Activated CD4-positive, CD25-positive, alpha-beta regulatory T cell treated with anti-CD3 and anti-CD28 coated beads, Interleukin-2, amount 50 U/mL, for 16 hours (primary cell): ENCODE measurements at places on chromosomes 4 and X.

DNA sequence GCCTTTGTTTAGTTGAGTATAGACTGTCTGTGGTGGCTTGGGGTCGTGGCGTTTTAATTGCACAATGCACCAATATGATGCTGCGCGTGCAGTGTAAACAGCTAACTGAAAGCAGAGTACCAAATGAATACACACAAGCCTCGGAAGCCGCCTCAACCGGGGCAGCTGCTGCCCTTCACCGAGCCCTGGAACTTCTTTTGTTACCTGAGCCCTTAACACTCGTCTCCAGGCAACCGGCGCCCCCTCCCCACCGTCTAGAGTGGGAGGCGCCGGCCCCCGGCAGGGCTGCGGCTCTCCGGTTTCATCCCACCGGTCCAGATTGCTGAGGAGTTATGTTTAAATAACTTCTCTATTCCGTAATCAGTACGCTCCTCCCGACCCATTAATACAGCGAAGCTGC is 173.2 kb upstream of the TBL1X start:
- DNase-seq = no peak

DNA sequence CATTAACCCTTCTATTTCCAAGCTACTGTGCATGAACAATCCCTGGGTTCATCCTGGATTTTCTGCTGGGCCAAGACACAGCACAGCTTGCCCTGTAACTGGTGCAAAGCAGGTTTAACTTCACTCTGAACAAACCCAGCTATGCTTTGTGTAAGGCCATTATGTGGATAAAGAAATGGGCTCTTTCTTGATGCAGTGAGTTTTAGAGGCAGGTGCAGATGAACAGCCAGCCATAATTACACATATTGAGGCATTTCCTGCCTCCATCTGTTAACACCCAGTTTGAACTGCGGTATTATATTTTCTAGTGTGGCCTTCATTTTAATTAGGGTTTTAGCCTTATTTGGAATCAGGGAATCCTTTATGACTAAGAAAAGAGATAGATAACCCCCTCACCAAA is 68.7 kb upstream of the ARX start:
- DNase-seq = no peak

- no peak for DNase-seq
Measured at GRCh38 chr4:99248714-99249113, 29.7 kb upstream of the ADH6 start.

GRCh38 chr4:121449416-121449815 is 68.6 kb upstream of the QRFPR start:
- no peak for DNase-seq

DNA sequence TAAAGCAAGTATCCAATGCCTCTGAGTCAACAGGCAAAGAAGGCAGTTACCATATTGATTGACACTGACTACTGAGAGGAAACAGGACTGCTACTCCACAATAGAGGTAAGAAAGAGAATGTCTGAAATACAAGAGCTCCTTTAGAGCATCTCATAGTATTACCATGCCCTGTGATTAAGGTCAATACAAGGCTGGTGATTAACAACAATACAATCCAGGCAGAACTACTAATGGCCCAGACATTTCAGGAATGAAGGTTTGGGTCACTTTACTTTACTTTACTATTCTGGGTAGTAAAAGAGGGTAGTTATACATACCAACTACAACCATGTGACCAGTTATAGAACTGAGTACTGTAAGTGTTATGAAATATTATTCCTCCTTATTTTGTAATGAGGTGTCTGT is 44.5 kb downstream of the BRWD3 start:
- no peak for DNase-seq

DNA sequence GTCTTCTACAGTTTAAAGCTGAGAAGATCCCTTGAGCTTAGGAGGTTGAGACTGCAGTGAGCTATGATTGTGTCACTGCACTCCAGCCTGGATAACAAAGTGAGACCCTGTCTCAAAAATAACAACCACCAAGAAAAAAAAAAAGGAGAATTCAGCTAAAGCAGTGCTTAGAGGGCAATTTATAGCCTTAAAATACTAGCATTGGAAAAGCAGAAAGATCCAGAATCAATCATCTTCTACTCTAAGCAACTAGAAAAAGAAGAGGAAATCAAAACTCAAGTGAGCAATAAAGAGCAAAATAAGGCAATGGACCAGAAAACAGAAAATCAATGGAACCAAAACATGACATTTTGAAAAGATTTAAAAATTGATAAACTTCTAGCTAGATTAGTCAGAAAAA is 639 bp upstream of the PI4K2B start:
- no peak for DNase-seq

GRCh38 chr4:71497078-71497477 is 158.3 kb downstream of the SLC4A4 start:
- no peak for DNase-seq

GRCh38 chrX:99857455-99857854 is 552.6 kb downstream of the PCDH19 start:
- DNase-seq = no peak

DNA sequence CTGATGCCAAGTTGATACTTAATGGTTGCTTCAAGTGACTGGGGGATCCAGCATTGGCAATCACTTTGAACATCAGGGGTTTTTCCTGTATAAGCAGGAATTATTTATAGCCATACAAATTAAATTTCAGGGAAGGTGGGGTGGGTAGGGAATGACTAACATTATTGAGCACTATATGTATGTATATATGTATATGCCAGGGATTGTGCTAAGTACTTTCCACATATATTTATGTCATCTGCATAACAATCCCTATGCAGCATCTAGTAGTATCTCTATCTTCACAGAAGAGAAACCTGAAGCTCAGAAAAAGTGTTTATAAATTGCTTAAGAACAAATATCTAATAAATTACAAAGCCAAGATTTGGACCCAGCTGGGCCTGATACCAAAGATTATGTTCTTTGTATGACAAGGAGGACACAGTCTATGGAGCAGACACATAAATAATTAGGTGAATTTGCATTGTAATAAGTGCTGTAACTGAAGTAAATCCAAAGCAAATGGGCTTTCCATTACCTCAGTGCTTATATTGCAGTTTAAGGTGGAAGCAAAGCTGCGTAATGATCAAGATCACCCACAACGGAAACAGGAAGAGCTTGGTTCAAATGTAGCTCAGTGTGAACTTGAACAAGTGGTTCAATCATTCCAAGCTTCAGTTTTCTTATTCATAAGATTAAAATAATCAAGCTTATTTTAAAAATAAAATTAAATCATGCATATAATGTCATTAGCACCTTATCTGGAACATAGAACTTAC is 18.9 kb upstream of the RASGEF1B start:
- no peak for DNase-seq

GRCh38 chrX:51336584-51336983 is 4.0 kb downstream of the NUDT10 start:
- no peak for DNase-seq

- DNase-seq = no peak
Measured at GRCh38 chr4:86919561-86920223, 15.1 kb upstream of the AFF1 start.

- no peak for DNase-seq
Measured at GRCh38 chr4:65973186-65973585, 302.9 kb upstream of the EPHA5 start.

- DNase-seq = no peak
Measured at GRCh38 chrX:81174286-81174685, 27.4 kb downstream of the HMGN5 start.

DNA sequence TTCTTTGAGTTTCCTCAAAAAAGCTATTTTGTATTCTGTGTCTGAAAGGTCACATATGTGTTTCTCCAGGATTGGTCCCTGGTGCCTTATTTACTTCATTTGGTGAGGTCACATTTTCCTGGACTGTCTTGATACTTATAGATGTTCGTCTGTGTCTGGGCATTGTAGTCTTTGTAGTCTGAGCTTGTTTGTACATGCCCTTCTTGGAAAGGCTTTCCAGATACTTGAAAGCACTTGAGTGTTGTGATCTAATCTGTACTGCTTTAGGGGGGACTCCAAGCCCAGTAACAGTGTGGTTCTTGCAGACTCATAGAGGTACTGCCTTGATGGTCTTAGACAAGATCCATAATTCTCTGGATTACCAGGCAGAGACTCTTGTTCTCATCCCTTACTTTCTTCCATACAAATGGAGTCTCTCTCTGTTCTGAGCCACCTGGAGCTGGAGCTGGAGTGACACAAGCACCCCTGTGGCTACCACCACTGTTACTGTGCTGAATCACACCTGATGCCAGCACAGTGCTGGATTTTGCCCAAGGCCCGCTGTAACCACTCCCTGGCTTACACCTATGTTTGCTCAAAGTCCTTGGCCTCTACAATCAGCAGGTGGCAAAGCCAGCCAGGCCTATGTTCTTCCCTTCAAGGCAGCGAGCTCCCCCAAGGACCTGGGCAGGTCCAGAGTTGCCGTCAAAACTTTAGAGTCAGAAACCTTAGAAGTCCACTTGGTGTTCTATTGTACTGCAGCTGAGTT is 72.3 kb upstream of the EFHC2 start:
- DNase-seq = no peak

GRCh38 chr4:66300336-66300934 is 630.1 kb upstream of the EPHA5 start:
- no peak for DNase-seq

DNA sequence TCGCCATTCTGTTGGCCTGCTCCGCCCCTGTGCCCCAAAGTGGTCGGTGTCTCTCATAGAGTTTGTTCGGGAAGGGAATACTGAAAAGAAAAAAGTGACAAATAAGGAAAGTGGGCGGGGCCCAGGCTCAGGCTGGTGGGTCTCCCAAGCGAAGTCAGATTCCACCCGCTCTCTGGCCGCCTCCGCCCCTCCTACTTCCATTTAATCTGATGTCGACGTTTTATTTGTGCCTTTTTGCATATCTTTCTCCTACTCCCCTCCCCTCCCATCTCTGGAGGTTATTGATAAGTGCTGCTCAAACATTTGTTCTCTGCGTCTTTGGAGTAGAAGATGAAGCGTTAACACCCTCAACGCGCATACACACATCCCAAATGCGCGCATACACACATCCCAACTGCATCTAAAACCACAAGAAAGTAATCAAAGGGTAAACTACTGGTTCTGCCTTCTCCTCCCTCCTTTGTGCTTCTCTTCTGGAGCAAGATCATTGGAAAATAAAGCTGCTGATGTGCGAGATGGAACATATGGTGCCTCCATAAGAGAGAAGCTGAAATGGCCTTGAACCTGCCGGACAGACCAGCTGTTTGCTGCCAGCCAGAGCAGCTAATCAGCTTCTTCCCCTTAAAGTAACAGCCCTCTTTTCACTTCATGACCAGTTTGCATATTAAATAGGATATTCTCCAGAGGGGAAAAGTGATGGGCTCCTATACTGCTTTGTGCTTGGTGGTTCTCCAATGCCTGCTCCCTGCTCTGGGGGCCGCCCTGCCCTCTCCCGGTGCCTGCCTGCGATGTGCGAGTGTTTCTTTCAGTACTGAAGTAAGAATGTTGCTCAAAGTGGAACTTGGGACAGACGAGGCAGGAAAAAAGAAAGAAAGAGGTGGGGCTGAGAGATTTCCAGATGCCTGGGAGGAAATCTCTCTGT is 3.1 kb downstream of the MAMLD1 start:
- DNase-seq = no peak

DNA sequence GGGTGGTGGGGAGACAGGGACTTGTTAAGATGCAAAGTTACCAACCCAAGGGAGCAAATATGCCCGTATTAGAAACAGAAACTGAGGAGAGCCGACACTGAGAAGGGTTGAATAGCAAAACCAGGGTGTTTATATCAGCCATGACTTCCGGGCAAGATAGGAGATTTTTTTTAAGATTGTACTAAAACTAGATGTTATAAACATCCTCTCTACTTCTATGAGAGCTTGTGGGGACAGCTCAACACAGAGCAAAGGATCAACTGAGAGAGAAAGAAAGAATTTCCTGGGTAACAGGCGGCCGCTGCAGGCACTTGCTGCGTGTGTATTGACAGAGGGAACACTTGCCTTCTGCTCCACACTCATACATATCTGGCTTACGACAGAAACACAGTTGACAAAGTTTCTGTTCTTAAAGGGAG is 49.1 kb upstream of the FBXW7 start:
- no peak for DNase-seq

DNA sequence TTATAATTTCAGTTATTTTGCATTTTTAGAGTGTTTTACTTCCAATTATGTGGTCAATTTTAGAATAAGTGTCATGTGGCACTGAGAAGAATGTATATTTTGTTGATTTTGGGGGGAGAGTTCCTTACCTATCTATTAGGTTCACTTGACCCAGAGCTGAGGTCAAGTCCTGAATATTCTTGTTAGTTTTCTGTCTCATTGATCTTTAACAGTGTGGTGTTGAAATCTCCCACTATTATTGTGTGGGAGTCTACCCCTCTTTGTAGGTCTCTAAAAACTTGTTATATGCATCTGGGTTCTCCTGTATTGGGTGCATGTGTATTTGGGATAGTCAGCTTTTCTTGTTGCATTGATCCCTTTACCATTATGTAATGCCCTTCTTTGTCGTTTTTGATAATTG is 127.0 kb upstream of the ZDHHC15 start:
- no peak for DNase-seq

- no peak for DNase-seq
Measured at GRCh38 chr4:7518871-7519637, 84.3 kb upstream of the PSAPL1 start.

DNA sequence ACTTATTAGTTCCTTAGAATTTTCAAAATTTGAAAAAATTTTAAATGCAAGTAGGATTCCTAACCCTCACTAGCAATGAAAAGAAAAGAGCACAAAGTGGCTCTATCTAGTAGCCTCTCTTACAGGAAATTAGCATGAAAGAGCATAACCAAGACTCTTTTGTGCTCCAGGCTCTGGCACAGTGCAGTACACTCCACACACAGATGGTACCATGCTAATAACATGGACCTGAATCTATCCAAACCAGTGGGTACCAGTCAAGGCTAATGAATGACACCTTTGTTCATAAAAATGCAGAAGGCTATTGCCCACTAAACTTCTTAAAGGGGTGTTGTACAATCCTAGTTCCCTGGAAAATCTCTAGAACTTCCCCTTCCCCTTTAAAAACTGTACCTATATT is 119.0 kb downstream of the MANBA start:
- DNase-seq = no peak

- no peak for DNase-seq
Measured at GRCh38 chr4:93199492-93199891, 629.1 kb upstream of the ATOH1 start.

DNA sequence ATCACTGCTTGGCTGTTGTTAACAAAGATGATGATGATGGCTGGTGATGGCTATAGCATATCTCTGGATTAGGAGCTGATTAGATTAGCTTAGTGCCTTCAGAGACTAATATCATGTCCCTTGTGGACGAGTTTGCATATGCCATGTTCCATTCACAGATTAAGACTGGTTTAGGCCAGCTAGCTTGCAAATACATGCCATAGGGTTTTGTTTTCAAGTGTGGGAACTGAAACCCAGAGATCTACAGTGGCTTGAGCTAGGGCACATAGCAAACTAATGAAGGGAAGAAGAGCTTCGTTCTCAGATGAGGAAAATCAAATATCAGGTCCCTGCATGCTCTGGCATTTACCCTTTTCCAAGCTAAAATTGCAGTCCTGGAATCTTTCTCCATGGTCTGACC is 492.3 kb downstream of the MAGEE1 start:
- no peak for DNase-seq

DNA sequence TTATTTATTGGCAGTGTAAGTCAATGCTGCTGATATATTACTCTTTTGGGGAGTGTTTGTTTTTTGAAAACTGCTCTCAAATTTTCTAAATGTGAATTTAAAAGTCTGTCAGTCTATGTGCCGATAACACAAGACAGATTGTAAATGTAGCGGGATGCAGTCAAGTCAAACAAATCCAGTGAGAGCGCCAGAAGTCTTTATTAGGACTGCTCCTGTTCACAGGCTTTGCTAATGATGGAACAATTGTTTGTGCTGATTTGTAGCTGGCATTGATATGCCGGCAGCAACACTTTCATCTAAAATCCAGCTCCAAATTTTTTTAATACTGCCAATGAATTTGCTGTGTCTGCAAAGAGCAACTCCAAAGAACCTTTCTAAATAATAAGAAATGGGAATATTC is 78.7 kb upstream of the TET2 start:
- DNase-seq = no peak
